ENCODE measurements at places on chromosomes 7 and 10. TPM values are rescaled to one million over a fixed set of nuclear protein-coding genes. Genes with fewer than 3 reads are reported as not detected.

- no peak overlapping the region for H3K27ac ChIP-seq
- no peaks in the 10 kb centered on the region for H3K4me1 ChIP-seq
- no peaks in the 10 kb centered on the region for H3K36me3 ChIP-seq
- no peaks in the 10 kb centered on the region for H3K27me3 ChIP-seq
- H3K4me3 ChIP-seq, result no peak overlapping the region
These were observed 10.4 kb upstream of the NACAD start for GRCh38 chr7:45098983-45099839.

DNA sequence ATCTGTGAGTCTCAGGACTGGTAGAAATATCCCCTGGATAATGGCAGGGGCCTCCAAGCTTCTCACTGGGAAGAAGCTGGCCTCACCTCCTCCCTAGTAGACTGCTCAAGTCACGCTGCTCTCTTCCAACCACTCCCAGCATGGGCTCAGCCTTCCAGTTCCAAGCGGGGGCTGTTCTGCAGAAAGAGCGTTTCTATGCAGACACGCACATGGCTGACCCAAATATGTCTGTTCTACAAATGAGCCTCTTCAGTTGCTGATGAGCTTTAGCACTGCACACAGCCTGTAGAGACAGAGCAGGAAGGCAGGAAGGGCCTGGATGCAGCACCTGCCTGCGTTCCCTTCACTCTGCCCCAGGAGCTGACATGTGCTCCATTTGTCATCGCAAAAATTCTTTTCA lies 523.9 kb upstream of the MGMT start:
- no peaks in the 10 kb centered on the region for H3K4me1 ChIP-seq
- H3K27me3 ChIP-seq, result peaks cover 12% of the 10 kb centered on the region
- H3K36me3 ChIP-seq, result peaks cover 9% of the 10 kb centered on the region
- H3K27ac ChIP-seq, result no peak overlapping the region

CDNF gene
- 1.3 TPM for polyA plus RNA-seq

DNA sequence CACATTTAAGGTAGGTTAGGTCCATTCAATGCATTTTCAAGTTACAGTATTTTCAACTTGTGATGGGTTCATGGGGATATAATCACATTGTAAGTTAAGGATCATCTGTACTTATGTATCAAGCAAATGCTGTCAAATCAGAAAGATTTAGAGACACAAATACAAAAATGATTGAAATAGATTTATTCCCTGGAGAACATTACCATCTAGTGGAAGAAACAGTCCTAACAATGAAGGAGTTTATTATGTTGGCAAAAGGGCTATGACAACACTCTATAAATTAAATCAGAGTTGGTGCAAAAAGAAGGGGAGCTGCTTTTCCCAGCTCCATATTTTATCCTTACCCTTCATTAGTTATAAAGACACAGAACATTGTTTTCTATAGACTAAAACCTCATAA lies 69.0 kb downstream of the PRSS58 start:
- no peaks in the 10 kb centered on the region for H3K36me3 ChIP-seq
- no peaks in the 10 kb centered on the region for H3K4me1 ChIP-seq
- no peak overlapping the region for H3K4me3 ChIP-seq
- DNase-seq, result no peak
- H3K27ac ChIP-seq, result no peak overlapping the region
- H3K27me3 ChIP-seq, result peaks cover 12% of the 10 kb centered on the region

TMEM225B gene
- polyA plus RNA-seq, result not detected

Measured in naive B cell (primary cell).